ENCODE measurements at places on chromosomes 5 and 9. TPM values are rescaled to one million over a fixed set of nuclear protein-coding genes. Genes with fewer than 3 reads are reported as not detected.

DNA sequence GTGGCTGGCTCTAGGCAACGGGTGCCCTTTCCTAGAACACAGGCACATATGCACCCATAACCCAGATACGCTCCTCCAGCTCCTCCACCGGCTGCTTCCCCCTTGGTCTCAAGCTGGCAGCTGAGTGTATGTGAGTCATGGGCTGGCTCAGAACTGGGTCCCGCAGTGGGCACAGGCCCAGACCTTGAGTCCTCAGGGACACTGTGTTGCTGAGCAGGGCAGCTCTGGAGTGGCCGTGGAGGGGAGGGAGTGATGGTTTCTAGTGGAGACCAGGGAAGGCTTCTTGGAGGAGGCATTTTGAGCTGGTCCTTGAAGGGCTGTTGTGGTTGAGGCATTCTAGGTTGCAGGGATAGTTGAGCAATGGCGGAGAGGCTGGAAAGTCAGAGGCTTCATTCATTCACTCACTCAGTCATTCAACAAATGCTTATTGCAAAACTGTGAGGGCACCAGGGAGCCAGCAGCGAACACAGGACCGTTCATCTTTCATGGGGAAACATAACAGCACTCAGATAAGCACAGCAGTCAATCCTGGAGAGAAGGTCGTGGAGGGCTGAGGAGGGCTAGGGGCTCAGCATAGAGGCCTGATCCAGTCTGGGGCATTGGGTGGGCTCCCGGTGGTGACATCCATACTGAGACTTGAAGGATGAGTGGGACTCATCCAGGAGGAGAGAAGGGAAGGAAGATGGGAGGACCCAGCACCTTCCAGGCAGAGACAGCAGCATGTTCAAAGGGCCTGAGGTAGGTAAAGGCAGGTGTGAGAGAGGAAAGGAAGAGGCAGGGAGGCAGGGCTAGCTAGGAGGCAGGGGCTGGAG is 2.4 kb downstream of the BBLN start:
- no peak for DNase-seq

GRCh38 chr9:123129423-123129822 is 96.0 kb downstream of the GPR21 start:
- DNase-seq = no peak

DNA sequence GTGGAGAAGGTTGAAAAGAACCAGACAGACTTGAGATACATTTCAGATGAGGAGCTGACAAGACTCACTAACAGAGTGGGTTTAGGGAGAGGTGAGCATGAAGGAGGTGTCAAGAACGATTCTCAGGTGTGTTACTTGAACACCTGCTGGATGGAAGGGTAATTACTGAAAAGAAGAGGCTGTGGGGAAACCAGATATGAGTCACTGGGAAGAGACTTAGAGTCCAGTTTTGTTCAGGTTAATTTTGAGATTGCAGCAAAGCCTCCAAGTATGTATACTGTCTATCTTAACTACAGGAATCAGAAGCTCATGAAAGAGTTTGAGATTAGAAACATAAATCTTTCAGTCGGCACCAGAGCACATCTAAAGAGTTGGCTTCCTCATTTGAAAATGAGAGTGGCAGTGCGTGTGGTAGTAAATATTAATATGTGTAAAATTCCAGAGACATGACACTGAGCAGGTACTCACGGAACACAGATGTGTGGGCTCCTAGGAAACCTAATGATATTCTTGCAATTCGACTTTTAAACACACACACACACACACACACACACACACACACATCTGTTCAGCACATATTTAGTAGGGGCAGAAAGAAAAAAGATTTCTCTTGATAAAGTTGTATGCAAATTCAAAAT is 197.1 kb downstream of the CDH18 start:
- no peak for DNase-seq

DNA sequence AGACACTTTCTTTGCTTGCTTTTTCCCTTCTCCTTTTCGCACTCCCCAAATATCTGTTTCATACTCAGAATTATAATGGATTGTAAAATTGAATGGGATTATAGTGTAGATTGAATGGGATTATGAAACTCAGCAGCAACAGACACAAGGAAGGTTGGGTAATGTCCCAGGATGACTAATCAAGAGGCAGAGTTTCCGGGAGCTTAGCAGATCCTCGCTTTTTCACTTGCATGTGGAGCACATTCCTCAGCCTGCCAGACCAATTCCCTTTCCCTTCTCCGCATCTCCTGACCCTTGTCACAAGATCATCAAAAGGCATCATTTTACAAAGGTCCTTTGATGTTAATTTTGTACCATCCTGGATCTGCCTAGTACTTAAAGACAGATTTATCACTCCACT is 55.1 kb upstream of the SLC1A1 start:
- DNase-seq = no peak

Gene TERT
- total RNA-seq = 1.7 TPM

- peak; percentile 81 for DNase-seq
Observed at GRCh38 chr5:132496191-132496630, 5.6 kb upstream of the IRF1 start.

Gene MIGA2
- 38.4 TPM for total RNA-seq

Gene NR6A1
- total RNA-seq = 10.0 TPM

Gene TRPM3
- total RNA-seq = 1.6 TPM

DNA sequence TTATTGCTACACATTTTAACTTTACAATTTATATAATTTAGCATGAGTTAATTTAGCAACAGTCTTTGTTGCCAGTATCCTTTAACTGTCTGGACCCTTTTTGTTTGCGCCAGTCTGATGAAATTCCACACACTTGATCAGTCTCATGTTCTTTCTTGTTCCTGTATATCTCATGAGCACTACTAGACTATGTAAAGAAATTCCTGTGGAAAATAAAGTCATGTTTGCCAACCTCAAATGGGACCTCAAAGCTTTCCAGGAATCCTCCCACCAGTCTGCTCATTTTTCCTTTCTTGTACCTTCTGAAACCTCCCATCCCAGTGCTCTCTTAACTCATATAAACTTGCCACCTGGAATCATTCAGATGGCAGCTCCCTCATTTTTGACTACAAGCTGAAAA is 8.0 kb downstream of the DMXL1 start:
- DNase-seq = no peak

DNA sequence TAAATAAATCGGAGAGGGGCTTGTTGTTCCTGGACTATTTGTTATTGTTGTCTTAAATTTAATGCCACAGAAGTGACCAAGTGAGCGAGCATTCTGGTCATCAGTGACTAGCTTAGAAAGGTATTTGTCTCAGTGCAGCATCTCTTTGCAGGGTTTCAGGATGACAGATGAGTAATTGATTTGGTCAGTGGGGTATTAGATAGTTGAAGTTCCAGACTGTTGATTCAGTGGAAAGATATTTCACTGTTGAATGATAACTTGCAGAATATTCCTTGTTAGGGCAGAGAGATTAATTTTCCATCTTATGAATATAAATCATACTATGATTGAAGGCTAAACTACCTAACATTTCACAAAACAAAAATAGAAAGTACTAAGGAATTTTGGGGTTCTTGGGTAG is 122.4 kb downstream of the TRIO start:
- DNase-seq = no peak

DNA sequence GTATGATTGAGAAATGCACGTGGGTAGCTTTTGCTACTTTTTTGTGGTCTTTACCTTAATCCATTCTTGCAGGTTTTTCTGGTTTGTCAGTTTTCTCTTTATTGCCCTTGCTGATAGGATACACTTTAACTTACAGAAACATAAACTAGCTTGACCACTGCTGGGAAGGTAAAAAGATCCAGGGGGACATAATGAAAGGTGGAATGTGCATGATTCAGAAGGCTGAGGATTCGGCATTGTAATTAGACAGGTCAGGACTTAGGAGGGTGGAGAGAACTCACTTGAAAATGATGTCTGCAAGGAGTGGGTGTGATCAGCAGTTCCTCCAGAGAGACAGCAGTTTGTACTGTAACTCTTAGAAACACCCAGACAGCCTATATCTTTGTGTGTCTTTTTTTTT is 19.8 kb upstream of the TXNDC8 start:
- DNase-seq = no peak

DNA sequence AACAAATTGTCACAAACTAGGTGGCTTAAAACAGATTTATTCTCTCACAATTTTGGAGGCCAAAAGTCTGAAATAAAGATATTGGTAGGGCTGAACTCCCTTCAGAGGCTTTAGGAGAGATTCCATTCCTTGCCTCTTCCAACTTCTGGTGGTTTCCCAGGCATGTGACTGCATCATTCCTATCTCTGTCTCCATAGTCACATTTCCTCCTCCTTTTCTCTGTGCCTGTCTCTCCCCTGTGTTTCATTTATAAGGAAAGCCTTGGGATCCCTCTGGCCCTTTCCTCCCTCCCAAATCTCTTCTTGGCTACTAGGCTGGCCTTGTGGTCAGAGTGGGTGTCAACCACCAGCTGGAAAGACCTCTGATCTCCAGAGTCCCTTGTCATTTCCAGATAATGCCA is 78.2 kb downstream of the SNX18 start:
- no peak for DNase-seq

- no peak for DNase-seq
Observed at GRCh38 chr9:126341902-126342301, 15.3 kb downstream of the MVB12B start.

GRCh38 chr9:3916984-3917383 is 382.9 kb downstream of the GLIS3 start:
- no peak for DNase-seq

GRCh38 chr9:93620041-93620506 is 43.7 kb downstream of the PHF2 start:
- DNase-seq = peak; percentile 67

GRCh38 chr5:158305861-158306260 is 446.9 kb upstream of the CLINT1 start:
- DNase-seq = no peak

GRCh38 chr9:121273064-121273775 is 5.3 kb downstream of the GSN start:
- no peak for DNase-seq

GRCh38 chr5:122170620-122171019 is 41.3 kb downstream of the ZNF474 start:
- DNase-seq = no peak

DNA sequence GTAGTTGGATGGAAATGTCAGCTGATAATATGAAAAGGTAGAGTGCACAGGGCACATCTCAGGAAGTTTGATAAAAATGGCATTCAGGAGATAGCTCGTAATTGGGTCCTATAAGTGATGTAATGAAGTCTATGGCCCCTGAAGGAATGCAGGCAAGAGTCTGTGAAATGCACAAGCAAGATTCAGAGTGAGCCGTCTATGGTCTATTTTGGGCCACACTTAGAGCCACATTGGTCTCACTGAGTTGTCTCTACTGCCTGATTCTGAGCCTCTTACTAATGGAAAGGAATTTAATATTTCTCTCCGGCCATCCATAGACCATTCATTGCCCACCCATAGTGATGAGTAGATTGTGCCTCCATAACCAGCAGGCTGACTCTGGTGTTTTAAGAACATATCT is 111.3 kb upstream of the KCNN2 start:
- DNase-seq = no peak
